ENCODE measurements at places on chromosomes 5 and 9. TPM values are rescaled to one million over a fixed set of nuclear protein-coding genes. Genes with fewer than 3 reads are reported as not detected.

Gene BARHL1
- total RNA-seq = not detected

Gene TMEM174
- not detected for total RNA-seq

Gene WNT8A
- total RNA-seq = not detected

Gene PCDHA9
- not detected for total RNA-seq

Gene INSL4
- not detected for total RNA-seq

Gene FOXD1
- total RNA-seq = not detected

Gene DBH
- not detected for total RNA-seq

Gene OBP2B
- total RNA-seq = not detected

Gene ATOSB
- total RNA-seq = 16.6 TPM

Gene FOXD4L4
- total RNA-seq = 0.55 TPM

Gene CAVIN4
- total RNA-seq = not detected

Gene BTNL8
- total RNA-seq = not detected

Data from activated naive CD8-positive, alpha-beta T cell treated with anti-CD3 and anti-CD28 coated beads, Interleukin-2, amount 10 ng/mL, durations not matched to agents 7 days and 5 days (primary cell).